HT1080 (cell line): ENCODE measurements at places on chromosomes 5 and 9. TPM values are rescaled to one million over a fixed set of nuclear protein-coding genes. Genes with fewer than 3 reads are reported as not detected.

- DNase-seq: no peak
Observed at GRCh38 chr5:94577466-94578245, 40.7 kb downstream of the KIAA0825 start.

Gene GADD45G
- total RNA-seq: not detected in 2 replicates

DNA sequence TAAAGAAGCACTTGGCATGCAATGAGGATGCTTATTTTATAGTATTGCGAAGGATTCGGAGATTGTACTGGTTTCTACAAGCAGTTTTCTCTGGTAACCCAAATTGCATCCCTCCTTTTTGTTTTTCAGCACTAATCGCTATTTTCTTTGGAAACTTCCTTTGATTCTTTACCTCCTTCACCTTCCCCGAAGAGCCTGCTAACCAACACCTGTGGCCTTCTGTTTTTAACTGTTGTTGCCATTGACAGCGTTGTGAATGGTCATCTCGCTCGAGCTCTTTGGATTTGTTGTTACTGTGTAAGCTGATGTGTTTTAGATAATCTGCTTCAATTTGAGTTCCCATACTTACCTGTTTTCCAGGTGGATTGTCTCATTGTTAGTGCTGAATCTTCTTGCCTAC is 1.1 kb downstream of the CNOT6 start:
- DNase-seq: no peak

DNA sequence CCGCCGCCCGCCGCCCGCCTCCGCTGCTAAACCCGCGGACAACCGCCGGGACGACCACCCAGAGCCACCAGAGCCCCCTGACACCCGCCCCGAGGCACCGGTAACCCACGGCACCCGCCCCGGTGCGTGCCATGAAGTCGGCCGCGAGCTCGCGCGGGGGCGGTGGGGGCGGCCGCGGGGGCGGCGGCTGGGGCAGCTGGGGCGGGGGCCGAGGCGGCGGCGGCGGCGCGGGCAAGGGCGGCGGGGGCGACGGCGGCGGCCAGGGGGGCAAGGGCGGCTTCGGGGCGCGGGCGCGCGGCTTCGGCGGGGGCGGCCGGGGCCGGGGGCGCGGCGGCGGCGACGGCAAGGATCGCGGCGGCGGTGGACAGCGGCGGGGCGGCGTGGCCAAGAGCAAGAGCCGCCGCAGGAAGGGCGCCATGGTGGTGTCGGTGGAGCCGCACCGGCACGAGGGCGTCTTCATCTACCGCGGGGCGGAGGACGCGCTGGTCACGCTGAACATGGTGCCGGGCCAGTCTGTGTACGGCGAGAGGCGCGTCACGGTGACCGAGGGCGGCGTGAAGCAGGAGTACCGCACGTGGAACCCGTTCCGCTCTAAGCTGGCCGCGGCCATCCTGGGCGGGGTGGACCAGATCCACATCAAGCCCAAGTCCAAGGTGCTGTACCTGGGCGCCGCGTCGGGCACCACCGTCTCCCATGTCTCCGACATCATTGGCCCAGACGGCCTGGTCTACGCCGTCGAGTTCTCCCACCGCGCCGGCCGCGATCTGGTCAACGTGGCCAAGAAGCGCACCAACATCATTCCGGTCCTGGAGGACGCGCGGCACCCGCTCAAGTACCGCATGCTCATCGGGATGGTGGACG is 499 bp downstream of the FBLL1 start:
- no peak for DNase-seq

DNA sequence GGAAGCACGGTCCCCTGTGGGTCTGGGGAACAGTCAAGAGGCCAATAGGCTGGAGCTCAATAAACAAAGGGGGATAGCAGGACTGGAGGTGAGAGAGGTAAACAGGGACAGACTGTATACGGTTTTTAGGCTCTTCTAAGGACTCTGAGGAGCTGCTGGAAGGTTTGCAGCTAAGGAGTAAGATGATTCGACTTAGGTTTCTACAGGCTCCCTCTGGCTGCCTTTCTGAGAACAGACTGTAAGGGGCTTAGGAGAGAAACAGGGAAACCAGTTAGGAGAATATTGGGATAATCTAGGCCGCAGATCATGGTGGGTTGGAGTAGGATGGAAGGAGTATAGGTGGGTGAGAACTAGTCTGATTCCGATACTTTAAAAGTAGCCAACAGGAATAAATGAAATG is 10.4 kb downstream of the CDK5RAP2 start:
- no peak for DNase-seq

GRCh38 chr5:71706906-71707305 is 12.2 kb upstream of the CARTPT start:
- DNase-seq: no peak

- no peak for DNase-seq
Observed at GRCh38 chr9:84481636-84482218, 141.2 kb upstream of the SLC28A3 start.

- no peak for DNase-seq
Observed at GRCh38 chr5:44499381-44499780, 110.2 kb upstream of the FGF10 start.

DNA sequence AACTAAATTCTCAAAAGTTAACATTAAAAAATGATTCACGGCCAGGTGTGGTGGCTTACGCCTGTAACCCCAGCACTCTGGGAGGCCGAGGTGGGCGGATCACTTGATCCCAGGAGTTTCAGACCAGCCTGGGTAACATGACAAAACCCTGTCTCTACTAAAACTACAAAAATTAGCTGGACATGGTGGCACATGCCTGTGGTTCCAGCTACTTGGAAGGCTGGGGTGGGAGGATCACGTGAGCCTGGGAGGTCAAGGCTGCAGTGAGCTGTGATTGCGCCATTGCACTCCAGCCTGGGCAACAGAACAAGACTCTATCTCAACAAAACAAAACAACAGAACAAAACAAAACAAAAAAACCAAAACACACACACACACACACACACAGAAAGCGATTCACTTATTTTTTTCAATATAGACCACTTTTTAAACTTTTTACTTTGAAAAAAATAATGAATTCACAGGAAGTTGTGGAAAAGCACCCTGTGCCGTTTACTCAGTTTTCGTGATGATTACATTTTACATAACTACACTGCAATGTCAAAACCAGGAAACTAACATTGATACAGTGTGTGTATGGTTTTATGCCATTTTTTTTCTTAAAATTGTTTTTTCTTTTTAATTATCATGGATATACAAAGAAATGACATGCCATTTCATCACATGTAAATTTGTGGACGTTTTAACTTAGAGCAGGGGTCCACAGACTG is 73.7 kb downstream of the TENT4A start:
- no peak for DNase-seq

Gene PDE6A
- not detected in 2 replicates for total RNA-seq

- no peak for DNase-seq
Observed at GRCh38 chr5:91307048-91307447, 76.1 kb downstream of the ARRDC3 start.

Gene PFN3
- total RNA-seq: not detected in 2 replicates

- no peak for DNase-seq
Observed at GRCh38 chr9:27344776-27345175, 47.8 kb upstream of the EQTN start.

Gene SLC6A7
- 0.03 TPM in 1 of 2 replicates, not detected in the other for total RNA-seq

Gene SGTB
- 5.2 and 6.4 TPM in 2 replicates for total RNA-seq

- DNase-seq: peak; percentile 77
Observed at GRCh38 chr5:148794729-148795561, 31.5 kb upstream of the ADRB2 start.

GRCh38 chr9:111897601-111898137 is 1.1 kb downstream of the UGCG start:
- DNase-seq: peak; percentile 54

Gene OXCT1
- 17.4 and 17.6 TPM in 2 replicates for total RNA-seq

Gene SLC34A1
- total RNA-seq: 0.10 and 0.34 TPM in 2 replicates

- DNase-seq: no peak
Observed at GRCh38 chr9:131405428-131405827, 11.5 kb downstream of the PRRC2B start.

DNA sequence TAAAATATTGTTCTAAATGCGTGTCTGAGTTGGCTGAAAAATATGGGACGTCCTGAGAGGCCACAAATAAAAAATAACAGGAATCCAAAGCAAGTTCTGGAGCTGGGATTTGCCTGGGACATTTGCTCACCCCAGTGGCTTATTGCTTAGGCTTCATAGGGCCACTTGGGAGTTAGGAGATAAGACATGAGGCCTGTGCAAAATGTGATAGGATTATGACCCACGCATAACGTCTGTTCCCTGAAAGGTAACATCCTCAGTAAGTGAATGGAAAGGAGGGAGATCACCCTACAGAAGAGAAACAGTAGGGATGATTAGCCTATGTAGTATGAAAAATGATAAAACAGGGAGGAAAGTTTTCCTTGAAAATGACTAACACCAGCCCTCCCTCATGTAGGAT is 269.4 kb downstream of the EPB41L4A start:
- DNase-seq: no peak

Gene TNFAIP8
- total RNA-seq: 15.6 and 26.7 TPM in 2 replicates

GRCh38 chr5:134567641-134568336 is 42.3 kb downstream of the JADE2 start:
- DNase-seq: peak; percentile 28

Gene PCDHB11
- not detected in 2 replicates for total RNA-seq

GRCh38 chr5:59322058-59322457 is 571.5 kb downstream of the PDE4D start:
- no peak for DNase-seq

GRCh38 chr9:25917731-25918362 is 239.6 kb upstream of the TUSC1 start:
- no peak for DNase-seq

Gene TNIP1
- total RNA-seq: 72.9 and 83.0 TPM in 2 replicates

- DNase-seq: no peak
Observed at GRCh38 chr5:156560002-156560401, 233.0 kb downstream of the SGCD start.

GRCh38 chr5:56514245-56514644 is 281.1 kb upstream of the ANKRD55 start:
- DNase-seq: no peak

- no peak for DNase-seq
Observed at GRCh38 chr5:140136624-140137023, 10.9 kb downstream of the IGIP start.

DNA sequence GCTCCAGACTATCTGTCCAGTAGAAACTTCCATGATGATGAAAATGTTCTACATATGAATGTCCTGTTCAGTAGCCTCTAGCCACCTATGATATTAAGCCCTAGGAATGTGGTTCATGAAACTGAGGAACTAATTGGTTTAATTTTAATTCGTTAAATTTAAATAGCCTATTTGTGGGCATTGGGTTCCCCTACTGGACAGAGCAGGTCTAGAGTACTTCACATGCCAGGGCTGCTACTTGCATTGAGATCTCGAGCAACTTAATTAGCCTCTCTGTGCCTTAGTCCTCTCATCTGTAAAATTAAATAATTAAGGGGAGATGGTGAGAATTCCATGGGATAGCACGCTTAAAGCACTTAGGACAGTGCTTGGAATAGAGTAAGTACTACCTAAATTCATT is 160.0 kb downstream of the PAPPA start:
- DNase-seq: peak; percentile 4

GRCh38 chr9:100357501-100357900 is 4.8 kb upstream of the TEX10 start:
- DNase-seq: no peak

DNA sequence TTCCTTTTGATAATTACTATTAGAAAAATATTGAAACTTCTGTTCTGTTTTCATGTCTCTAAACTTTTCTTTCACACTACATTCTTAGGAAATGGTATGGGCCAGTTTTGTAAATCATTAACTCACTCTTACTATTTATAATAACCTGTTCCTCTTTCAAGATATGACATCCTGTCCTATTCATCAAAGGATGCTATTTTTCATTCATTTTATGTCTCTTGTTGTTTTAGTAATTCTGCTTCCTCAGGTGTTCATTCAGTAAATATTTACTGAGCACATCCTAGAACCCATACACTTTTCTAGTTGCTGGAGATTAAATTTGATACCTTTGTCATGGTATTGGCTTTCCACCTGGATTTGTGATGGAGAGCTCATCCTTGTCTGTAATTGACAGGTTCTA is 58.0 kb downstream of the GDA start:
- DNase-seq: no peak

Gene ZNF618
- total RNA-seq: 2.2 and 4.3 TPM in 2 replicates

Gene COL23A1
- not detected in 2 replicates for total RNA-seq

DNA sequence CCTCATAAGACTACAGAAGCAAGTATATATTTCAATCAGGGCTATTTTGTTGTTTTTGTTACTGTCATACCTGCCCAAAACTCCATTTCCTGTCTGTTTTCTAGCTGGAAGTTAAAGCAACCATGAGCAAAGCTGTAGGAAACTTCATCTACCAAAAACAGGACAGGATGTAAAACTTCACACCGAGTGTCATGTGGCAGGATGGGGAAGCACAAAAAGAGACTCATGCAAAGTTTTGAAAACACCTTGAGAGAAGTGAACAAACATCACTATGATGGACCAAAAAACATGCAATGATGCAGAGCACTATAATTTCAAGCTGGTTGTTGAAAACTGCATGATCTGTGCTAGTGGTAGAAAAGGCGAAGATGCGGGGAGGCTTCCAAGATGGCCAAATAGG is 6.3 kb upstream of the GZMA start:
- DNase-seq: no peak

DNA sequence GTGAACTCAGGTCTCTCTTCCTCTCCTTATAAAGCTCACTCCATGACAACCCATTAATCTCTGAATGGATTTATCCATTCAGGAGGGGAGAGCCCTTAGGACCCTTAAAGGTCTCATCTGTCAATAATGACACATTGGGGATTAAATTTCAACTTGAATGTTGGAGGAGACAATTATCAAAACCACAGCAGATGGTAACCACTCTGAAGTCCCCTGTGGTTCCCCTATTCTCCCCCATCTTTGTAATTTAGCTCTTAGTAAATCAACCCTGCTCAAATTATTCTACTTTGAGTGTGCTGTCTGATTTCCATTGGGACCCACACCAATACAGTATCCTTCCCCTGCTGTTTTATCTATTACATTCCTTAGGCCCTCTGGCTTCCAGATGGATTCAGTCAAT is 72.0 kb upstream of the RAI14 start:
- DNase-seq: no peak

Gene ZMAT2
- total RNA-seq: 22.9 and 24.3 TPM in 2 replicates
